ENCODE measurements at places on chromosomes 13 and 19.
A peak's percentile ranks its signal among the peaks of the same experiment; 100 is the strongest.

DNA sequence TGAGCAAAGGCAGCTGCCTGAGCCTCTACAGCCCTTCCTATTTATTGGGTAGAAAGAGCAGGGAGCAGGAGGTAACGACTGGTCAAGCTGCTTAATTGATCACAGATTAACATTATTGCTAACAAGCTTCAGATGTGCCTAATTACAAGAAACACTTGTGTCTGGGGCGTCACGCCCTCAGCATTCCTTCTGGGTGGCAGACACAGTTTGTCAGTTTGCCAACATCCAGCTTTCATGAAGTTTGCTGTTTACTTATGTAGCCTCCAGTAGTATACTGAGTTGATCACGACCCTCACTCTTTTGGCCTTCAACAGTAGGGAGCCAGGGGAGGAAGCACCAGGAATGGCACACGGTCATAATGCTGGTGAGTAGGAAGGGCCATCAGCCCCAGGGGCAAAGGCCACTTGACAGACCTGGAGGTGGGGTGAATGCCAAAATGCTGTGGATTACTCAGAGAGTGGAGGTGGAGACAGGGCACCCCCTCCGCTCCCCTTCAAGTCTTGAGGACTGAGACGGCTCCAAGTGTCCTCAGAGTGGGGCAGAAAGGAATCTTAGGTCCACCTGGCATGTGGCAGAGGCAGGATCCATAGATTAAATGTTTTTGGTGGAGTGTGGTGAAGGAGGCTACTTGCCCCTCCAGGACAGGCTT lies 34.9 kb upstream of the PSPC1 start:
- no peak for DNase-seq

GRCh38 chr19:4415352-4415751 lies 12.9 kb downstream of the CHAF1A start:
- DNase-seq = no peak

- no peak for DNase-seq
Observed at GRCh38 chr19:17933414-17934129, 757 bp downstream of the CCDC124 start.

- no peak for DNase-seq
Observed at GRCh38 chr19:2208975-2209374, 27.2 kb downstream of the PLEKHJ1 start.

DNA sequence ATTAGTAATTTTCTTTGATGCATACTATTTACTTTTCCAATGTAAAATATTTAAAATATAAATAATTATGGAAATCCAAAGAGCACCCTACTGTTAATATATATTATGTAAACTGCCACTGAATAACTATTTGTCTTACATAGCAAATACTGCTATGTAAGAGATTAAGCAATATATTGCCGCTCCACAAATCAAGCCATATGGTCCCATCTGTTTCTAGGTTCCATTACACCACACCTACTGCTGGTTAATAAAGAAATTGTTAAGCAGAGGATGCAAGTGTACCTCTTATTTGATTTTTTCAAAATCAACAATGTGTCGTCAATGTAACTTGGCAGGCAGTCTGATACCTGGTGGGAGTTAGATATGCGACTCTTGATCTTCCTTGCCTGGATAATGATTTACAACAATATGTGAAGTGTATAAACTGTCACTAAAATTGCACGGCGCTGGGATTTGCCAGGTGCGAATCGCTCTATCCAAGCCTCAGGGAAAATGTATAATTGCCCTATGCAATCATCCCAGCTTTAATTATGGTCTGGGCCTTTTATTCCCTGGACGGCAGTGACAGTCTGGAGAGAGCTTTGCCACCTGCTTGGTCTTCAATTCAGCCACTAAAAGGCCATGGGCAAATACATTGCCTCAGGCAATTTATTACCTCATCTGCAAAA lies 16.0 kb downstream of the SMAD9 start:
- no peak for DNase-seq

GRCh38 chr13:96795670-96796069 lies 198.6 kb downstream of the OXGR1 start:
- no peak for DNase-seq

DNA sequence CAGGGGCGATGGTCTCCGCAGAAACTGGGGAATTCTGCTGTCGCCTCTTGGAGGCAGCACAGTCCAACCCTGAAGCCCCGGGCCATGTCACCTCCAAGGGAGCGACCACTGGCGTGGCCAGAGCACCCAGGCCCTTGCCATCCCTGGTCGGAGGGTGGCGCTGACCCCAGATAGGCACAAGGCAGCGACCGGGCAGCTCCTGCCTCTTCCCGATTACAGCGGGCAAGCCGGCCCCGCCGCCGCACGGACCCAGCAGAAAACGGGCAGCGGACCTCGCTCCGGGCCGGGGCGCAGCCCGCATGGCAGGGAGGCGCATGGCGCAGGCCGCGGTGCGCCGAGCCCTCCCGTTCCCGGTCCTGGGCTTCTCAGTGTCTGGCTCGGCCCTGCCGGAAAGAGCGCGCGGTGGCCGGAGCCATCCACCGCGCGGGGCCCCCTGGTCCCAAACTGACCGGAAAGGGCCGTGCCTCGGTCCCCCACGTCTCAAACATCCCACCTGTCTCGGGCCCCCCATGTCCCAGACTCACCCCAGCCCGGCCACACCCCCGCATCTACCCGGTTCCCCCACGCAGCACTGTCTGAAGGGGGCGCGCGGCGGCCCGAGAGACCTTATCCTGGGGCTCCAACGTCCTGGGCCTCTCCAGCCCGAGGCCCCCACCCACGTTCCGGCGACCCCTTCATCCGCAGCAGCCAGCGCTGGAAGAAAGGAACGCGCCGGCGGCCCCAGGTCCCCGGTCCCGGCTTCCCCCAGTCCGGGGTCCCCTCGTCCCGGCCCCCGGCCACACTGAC lies 727 bp downstream of the CERS1 start:
- no peak for DNase-seq

DNA sequence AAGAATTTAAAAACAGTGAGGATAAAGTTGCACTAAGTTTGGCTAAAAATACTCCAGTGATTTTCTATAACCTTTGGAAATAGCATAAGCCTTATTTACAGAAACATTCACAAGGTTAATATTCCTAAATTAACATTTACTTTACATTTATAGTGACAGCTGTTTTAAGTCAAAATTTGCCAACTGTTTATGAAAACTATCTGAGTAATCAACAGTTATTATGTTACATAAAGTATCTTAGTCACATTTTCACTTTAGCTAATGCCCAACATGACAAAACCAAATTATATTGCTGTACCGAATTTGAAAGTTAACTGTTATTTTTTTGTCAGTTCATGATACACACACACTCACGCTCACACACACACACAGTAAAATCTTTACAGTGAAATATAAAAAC lies 1.2 kb downstream of the TNFRSF19 start:
- DNase-seq = no peak

GRCh38 chr13:32969516-32969941 lies 46.7 kb upstream of the KL start:
- DNase-seq = peak; percentile 19

DNA sequence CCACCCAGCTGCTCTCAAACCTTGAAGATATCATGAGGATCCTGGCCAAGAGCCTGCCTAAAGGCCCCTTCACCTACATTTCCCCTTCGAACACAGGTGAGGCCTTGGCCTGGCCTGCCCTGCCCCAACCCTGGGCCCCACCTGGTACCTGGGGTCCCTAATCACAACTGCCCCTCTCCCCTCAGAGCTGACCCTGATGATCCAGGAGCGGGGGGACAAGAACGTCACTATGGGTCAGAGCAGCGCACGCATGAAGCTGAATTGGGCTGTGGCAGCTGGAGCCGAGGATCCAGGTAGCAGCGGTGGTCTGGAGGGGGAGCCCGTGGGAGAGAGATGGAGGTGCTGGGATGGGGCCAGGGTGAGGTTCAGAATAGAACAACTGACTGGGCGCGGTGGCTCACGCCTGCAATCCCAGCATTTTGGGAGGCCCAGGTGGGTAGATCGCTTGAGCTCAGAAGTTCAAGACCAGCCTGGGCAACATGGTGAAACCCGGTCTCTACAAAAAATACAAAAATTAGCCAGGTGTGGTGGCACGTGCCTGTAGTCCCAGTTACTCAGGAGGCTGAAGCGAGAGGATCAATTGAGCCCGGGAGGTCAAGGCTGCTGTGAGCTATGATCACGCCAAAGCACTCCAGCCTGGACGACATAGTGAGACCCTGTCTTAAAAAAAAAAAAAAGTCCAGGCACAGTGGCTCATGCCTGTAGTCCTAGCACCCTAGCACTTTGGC lies 17.5 kb downstream of the DDX39A start:
- DNase-seq = no peak

- no peak for DNase-seq
Observed at GRCh38 chr13:60013166-60013565, 150.6 kb downstream of the DIAPH3 start.

DNA sequence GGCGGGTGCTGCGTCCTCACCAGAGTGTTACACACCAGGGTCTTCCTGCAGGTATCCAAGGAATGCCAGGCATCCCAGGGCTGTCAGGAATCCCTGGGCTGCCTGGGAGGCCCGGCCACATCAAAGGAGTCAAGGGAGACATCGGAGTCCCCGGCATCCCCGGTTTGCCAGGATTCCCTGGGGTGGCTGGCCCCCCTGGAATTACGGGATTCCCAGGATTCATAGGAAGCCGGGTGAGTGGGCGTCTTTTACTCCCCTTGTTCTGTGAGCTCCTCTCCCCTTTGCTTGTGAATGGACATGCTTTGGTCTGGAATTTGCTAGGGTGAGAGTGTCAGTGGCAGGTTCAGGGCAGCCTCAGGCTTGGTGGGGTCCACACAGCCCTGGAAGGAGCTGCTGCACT lies 75.9 kb downstream of the RAB20 start:
- DNase-seq = no peak

- DNase-seq = no peak
Observed at GRCh38 chr19:53598361-53598760, 33.4 kb upstream of the DPRX start.
